ENCODE measurements at places on chromosomes 3 and 15.
A peak's percentile ranks its signal among the peaks of the same experiment; 100 is the strongest.

GRCh38 chr15:49410641-49411040 is 12.4 kb upstream of the FGF7 start:
- no peak for DNase-seq

DNA sequence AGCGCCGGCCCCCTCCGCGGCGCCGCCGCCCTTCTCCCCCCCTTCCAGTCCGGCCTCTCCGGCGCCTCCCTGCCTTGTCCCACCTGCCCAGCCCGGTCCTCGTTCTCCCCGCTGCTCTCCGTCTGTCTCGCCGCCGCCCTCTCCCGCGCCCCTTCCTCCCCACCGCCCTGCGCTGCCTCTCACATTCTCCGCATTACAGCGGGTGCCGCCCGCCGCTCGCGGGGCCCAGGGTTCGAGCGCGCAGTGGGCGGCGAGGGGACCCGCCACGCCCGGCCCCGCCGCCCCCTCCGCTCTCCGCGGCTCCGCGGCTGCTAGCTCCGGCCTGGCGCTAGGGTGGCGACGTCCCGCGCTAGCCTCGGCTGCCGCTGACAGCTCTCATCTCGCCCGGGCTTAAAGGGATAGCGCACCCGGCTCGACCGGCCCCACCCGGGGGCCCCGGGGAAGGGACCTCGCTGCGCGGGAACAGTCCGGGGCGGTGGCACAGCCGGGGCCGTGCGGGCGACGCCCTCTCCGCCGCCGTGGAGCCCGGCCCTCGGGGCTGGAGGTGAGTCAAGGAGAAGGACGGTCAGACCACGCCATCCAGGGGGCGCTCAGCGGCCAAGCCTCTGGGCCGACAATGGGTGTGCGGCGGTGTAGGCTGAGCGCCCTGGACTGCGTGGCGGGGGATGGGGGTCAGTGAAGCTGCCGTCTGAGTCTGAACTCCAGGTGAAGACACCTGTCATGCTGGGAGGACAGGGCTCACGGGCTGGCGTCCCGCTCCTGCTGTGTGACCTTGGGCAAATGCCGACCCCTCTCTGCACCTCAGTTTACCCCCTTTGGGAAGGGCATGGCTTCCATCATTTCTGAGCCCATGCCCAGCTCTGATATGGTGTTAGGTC is 187.4 kb upstream of the LINGO1 start:
- no peak for DNase-seq

DNA sequence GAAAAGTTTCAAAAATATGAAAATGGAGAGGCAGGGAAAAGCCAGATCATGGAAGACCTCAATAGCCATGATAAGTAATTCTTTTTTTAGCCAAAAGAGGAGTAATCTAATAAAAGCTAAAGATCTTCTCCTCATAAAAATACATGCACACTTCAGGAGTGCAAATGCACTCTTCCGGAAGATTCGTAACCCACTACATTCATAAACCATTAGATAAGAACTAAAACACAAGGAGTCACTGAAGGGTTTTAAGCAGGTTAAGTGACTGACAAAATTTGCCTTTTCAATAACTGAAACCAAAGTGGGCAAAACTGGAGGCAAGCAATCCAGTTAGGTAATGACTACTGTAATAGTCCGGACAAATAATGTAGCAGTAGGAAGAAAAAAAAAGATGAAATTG is 46.0 kb downstream of the UBE3A start:
- DNase-seq: no peak

DNA sequence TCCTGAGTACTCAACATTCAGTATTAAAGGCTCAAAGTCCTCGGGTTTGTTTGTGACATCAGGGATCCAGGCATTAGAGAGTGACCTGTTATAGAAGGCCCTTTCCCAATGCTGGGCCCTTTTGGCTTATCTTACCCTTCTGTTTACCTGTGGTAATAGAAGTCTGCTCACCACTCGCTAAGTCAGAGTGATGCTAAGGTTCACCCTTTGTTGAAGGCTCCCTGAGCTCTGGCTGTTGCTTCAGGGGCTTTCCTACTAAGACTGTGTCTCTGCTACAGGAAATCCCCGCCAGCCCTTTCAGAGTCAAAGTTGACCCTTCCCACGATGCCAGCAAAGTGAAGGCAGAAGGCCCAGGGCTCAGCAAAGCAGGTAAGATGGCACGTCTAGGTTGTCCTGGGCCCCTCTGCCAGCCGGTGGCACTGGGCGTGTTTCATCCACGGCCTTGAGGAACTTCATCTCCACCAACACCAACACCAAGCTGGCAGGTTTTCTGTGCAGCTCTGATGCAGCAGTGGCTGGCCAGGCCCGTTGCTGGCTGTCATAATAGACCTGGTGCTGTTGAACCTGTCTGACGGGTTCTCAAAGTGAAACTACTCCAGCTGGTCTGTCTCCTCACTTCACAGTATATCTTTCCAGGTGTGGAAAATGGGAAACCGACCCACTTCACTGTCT is 99.1 kb downstream of the DNASE1L3 start:
- peak; percentile 76 for DNase-seq

DNA sequence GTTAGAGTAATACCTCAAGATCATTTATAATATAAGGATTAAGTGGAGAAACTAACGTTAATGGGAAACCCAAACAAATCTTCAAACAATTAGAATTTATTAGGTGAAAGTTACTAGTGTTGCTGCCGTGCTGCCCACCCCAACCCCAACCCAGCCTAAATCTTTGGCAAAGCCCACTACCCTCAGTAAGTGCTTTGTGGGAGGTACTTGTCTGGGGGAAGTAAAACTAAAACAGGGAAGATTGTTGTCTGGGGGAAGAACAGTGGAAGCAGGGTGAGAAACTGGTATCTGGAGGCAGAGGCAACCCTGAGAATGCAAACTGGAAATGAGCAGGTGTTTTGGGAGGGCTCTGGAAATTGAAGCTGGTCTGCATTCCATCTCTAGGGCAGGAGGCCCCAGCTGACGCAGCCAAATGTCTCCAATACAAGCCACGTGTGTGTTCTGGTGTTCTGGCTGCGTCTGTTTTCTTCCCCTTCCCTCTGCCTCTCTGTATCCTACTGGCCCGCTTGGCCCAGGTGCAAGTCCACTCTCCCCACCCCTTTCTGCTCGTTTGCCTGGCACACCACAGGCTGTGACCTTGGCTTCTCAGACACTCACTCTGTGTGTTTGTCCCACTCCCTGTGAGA is 32.7 kb downstream of the FEM1B start:
- DNase-seq: no peak

GRCh38 chr3:175655351-175655750 is 796.2 kb downstream of the NAALADL2 start:
- DNase-seq: no peak

DNA sequence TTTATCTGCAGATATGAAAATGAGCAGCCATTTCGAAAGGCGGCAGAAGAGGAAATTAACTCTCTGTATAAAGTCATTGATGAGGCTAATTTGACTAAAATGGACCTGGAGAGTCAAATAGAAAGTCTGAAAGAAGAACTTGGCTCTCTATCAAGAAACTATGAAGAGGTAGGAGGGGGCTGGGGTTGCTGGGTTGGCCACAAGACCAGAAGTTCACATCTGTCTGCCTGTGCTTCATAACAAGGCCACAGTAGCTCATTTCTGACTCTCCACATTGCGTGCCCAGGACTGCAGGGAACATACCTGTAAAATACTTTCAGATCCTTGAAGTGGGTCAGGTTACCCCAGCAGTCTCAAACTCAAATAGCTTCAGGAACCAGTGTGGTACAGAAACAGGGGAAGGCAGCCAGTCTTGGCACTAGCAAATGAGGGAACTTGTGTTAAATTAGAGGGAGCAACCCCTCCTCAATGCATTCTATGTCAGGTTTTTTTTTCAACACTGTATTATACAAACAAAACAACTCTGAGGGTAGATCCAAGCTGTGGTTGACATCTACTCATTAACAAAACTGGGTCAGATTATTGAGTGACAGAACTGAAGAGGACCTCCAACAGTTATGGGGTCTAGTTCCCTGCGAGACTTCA is 48.7 kb downstream of the BFSP2 start:
- DNase-seq: no peak

DNA sequence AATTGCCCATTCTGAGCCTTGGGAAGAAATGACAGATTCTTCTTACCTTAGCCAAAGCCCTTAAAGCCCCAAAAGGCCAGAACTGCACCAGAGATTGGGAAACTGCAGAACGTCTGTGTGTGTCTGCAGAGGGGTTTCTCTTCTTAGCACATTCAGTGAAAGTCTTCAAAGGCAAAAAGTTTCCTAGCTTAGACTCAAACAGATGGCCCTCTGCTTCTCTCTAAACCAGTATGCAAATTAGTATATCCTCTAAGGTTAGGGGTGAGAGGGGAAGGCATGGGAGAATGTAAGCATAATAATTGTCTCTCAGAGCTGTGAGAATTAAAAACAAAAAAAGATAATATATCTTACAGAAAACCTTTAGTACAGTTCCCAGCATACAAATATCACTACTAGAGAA is 334.0 kb upstream of the MCTP2 start:
- DNase-seq: peak; percentile 32

DNA sequence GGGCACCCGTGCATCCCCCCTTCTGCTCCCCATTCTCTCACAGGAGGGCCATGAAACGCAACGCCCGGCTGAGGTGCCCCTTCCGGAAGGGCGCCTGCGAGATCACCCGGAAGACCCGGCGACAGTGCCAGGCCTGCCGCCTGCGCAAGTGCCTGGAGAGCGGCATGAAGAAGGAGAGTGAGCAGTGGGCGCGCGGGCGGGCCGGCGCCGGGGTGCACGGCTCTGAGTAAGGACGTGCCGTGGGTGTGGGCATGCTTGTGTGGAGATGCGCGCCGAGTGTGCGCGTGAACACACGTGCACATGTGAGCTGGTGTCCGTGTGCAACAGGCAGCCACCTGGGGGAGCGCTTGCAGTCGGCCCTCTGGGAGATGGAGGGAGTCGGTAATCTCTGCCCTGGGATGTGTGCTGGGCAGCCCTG is 28.1 kb downstream of the NR1I2 start:
- DNase-seq: peak; percentile 15

DNA sequence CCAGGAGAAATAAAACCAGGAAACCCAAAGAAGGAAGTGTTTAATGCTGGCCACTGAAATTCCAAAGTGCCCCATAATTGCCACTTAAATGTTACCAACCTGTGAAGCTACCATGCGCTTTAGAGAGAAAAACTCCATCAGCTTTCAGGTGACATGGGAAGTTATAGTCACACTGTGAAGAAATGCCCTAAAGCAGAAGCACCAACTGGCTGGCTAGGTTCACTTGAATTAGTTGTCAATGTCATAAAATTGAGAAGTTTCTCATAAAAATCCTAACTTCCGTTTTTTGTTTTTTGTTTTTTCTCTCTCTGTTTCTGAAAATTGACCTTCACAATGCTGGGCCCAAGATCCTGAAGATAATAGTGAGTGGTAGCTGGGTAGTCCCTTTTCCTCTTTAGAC is 167.9 kb upstream of the CTNNB1 start:
- no peak for DNase-seq

DNA sequence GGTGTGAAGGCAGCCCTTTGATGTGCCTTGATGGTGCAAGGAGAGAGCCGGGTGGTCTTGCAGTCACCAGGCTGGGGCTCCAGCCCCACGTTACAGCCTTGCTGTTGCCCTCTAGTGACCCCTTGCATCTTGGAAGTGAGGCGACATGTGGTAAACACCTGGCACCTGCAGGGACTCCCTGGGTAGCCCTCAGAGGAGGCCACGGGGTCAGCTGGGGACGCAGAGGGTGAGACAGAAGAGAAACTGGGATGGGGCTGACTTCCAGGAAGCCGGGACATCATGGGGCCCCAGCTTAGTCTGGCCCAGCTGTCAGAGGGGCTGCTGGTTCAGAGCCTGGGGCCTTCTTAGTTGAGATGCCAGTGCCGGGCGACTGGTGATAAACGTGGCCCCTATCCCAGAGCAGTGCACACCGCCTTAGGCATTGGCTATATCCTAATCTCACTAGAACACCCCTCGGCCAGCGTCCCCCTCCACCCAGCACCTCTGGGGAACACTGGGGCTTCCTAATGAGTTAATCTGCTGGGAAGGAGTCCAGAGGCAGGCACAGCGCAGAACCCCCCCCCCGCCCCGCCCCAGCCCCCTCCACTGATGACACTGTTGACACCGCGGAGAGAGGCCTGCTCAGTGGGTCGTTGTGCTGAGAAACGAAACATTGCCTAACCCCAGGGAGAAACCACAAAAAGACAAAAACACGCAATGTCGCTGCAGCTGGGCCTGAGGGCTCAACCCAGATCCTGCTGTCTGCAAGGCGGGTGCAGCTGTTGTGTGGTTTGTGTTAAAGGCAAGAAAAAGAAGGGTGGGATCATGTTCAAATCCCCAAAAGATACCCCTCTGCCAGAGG is 60.5 kb upstream of the KLF13 start:
- DNase-seq: no peak

GRCh38 chr3:133991637-133992036 is 38.1 kb downstream of the SLCO2A1 start:
- no peak for DNase-seq

GRCh38 chr3:17258823-17259436 is 374.2 kb downstream of the PLCL2 start:
- DNase-seq: peak; percentile 41

DNA sequence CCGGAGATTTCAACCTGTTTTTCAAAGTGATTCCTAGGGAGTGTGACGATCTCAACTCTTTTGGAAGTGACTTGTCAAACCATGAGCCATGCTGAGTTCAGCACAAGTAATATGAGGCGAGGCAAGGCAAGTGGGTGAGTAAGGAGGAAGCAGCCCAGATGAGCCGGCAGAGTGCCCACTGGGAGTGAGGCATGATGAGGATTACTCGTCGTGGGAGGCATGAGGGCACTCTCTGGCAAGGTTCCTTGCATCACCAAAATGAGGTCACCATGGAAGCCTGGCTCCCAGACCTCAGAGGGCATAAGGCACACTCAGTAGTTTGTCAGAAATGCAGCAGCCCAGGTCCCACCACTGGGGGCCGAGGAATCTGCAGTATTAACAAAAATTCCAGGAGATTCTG is 636.1 kb downstream of the MAGI1 start:
- peak; percentile 98 for DNase-seq

DNA sequence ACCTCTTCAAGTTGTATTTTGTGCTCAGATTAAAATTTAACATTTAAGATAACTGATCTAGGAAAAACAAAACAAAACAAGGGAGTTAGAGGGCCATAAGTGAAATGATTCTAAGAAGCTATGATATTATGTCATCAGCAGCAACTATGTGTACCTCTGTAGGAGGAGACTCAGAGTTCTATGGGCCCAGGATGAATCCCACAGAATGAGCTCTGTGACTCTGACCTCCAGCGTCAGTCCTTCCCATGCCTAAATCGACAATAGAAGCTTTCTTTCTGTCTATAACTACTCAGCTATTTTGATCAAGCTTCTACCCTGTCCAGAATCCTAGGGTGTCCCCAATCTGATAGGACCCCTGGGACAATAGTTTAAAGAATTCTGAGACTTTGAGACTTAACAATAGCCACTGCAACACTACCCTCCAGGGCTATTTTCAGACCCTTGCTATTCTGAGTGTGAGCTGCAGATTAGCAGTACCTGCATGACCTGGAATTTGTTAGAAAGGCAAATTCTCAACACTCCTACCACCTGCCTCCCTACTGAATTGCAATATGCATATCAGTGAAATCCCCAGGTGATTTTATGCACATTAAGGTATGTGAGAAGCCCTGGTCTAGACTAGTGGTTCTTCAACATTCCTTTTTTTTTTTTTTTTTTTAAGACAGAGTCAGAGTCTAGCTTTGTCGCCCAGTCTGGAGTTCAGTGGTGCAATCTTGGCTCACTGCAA is 66.7 kb downstream of the ARHGAP31 start:
- DNase-seq: no peak

GRCh38 chr3:134543113-134543512 is 57.3 kb downstream of the CEP63 start:
- DNase-seq: no peak

GRCh38 chr15:99402014-99402729 is 150.9 kb downstream of the LRRC28 start:
- no peak for DNase-seq
